ENCODE measurements at places on chromosomes 16 and 17. TPM values are rescaled to one million over a fixed set of nuclear protein-coding genes. Genes with fewer than 3 reads are reported as not detected.

The WNT9B gene
- not detected for total RNA-seq

The KRT28 gene
- not detected for total RNA-seq

The ODAD4 gene
- 0.69 TPM for total RNA-seq

The STX4 gene
- 65.2 TPM for total RNA-seq

The PERCC1 gene
- total RNA-seq = not detected

The SLC13A5 gene
- 0.26 TPM for total RNA-seq

The CCL14 gene
- total RNA-seq = not detected

The CNTD1 gene
- 0.13 TPM for total RNA-seq

The SMIM22 gene
- total RNA-seq = not detected

The PALB2 gene
- 21.7 TPM for total RNA-seq

The SPNS2 gene
- 1.9 TPM for total RNA-seq

The CEP295NL gene
- total RNA-seq = 0.87 TPM

The NCOR1 gene
- total RNA-seq = 83.8 TPM

The SLC5A10 gene
- total RNA-seq = not detected

The GABARAPL2 gene
- total RNA-seq = 56.2 TPM

The ITGA2B gene
- 2.4 TPM for total RNA-seq

The LDAF1 gene
- 15.2 TPM for total RNA-seq

The MYH3 gene
- total RNA-seq = 1.6 TPM

The CCL22 gene
- total RNA-seq = 0.39 TPM

The ABCA3 gene
- total RNA-seq = 58.4 TPM

The MPP3 gene
- 7.1 TPM for total RNA-seq

The RASL10B gene
- total RNA-seq = 4.3 TPM

The LLGL2 gene
- total RNA-seq = 201 TPM

The PYDC1 gene
- total RNA-seq = not detected

The CASKIN1 gene
- 4.5 TPM for total RNA-seq

The TMEM106A gene
- 3.5 TPM for total RNA-seq

The CCL8 gene
- total RNA-seq = not detected
